ENCODE measurements at places on chromosomes 11 and 22.

DNA sequence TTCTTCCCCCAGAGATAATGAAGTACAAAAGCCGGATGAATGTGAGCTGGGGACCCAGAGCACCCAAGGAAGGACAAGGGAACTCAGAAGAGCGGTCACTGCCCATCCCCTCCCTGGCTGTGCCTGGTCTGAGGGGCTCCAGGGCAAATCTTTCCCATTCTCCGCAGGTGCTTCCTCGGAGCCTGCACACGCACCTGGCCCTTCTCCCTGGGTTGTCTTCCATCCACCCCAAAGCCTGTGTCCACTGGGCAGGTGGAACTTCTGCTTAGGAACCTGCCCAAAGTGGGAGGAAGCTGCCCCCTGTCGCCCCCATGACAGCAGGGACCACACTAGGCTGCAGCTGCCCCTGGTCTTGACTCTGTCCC, 121.0 kb upstream of the FGF3 start:
- DNase-seq, result no peak

GRCh38 chr11:111555255-111555654, 14.7 kb downstream of the LAYN start:
- DNase-seq, result no peak

GRCh38 chr11:92776676-92777075, 192.8 kb upstream of the MTNR1B start:
- DNase-seq, result no peak

- no peak for DNase-seq
Measured at GRCh38 chr11:12640926-12641849, 33.0 kb upstream of the TEAD1 start.

GRCh38 chr22:43205748-43206508, 19.0 kb upstream of the TTLL12 start:
- no peak for DNase-seq

GRCh38 chr22:28051787-28052356, 132.8 kb upstream of the PITPNB start:
- no peak for DNase-seq

GRCh38 chr11:9789910-9790309, 126.0 kb downstream of the SWAP70 start:
- DNase-seq, result no peak

All from cerebellar nuclear complex (tissue), 1 donor.